Foreskin fibroblast (primary cell): ENCODE measurements at places on chromosomes 2 and 18.

GRCh38 chr2:120460511-120460910 lies 114.6 kb downstream of the INHBB start:
- DNase-seq, result no peak

- DNase-seq, result no peak
Observed at GRCh38 chr2:60413814-60414168, 139.7 kb downstream of the BCL11A start.

- no peak for DNase-seq
Observed at GRCh38 chr2:205058409-205058808, 513.1 kb downstream of the PARD3B start.

DNA sequence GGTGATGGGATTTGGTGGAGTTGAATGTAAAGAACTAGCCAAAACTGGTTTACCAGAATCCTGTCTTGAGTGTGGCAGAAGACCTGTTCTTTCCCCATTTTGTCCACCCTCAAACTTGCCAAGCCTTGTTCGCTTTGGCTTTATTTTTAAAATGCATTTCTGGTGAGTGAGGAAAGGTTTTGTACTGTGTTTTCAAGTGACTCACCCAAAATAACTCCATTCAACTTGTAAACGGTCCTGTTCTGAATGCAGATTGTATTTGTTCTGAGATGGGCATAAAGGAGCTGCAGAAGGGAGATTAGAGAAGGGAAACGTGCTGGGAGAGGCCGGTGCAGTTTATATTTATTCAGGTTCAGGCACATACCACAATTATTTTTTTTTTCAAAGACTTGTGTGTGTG lies 5.3 kb upstream of the ITPRID2 start:
- DNase-seq, result no peak

- no peak for DNase-seq
Observed at GRCh38 chr2:134167015-134167414, 86.9 kb upstream of the MGAT5 start.

GRCh38 chr2:145221516-145221915 lies 701.6 kb upstream of the ZEB2 start:
- no peak for DNase-seq

GRCh38 chr18:61203151-61203550 lies 130.1 kb upstream of the CDH20 start:
- peak; percentile 15 for DNase-seq

GRCh38 chr2:240362216-240362755 lies 73.2 kb upstream of the GPC1 start:
- DNase-seq, result no peak

GRCh38 chr2:199693861-199694260 lies 157.1 kb downstream of the FTCDNL1 start:
- no peak for DNase-seq

GRCh38 chr2:190910341-190911136 lies 29.9 kb downstream of the GLS start:
- DNase-seq, result no peak

DNA sequence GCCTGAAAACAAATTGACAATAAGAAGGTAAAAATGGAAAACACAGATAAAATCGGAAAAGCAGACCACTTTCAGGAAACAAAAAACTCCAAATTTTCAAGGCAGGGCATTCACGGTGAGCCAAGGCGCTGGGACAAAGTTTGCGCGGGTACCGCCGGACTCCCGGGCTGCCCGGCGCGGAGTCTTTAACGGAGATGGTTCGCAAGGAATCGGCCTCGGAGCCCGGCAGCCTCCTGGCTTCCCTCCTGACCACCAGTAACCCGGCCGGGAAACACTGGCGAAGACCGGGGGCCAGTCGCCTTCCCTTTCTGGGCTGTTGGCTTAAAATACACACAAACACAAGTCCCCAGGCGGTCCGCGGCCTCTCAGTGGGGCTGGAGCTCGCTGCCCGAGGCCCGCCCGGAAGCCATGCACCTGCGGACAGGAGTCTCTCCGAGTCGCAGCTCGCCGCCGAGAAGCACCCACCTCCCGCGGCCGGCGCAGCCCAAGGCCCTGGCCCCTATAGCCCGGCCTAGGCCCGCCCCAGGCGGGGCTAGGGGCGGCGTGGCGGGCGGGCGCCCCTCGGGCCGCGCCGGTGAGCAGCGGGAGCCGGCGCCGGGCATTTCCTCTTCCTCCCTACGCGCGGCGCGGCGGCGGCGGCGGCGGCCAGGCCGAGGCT lies 622 bp upstream of the KCMF1 start:
- peak; percentile 69 for DNase-seq

DNA sequence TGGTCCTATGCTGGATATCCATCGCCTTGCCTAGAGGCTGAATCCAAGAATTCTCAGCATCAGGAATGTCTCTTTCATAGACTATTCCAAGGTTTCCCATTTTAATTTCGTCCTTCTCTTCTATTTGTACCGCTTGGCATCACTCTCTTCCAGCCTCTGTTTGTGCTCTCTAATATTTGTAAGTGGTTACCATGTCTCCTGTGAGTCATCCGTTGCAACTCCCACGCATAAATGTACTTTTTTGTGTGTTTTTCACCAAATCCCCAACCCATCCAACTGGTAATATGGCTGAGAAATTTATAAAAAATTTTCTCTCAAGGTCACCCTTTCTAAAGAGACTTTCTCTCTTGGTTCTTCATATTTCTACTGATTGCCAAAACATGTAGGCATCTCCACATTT lies 21.8 kb downstream of the COLEC12 start:
- DNase-seq, result peak; percentile 46

- no peak for DNase-seq
Observed at GRCh38 chr2:86625096-86625495, 1.4 kb upstream of the RNF103 start.

GRCh38 chr2:43230351-43230885 lies 4.0 kb upstream of the ZFP36L2 start:
- DNase-seq, result no peak

GRCh38 chr2:143451642-143452281 lies 322.5 kb downstream of the ARHGAP15 start:
- no peak for DNase-seq

GRCh38 chr2:48713647-48714046 lies 41.9 kb downstream of the LHCGR start:
- DNase-seq, result no peak

- no peak for DNase-seq
Observed at GRCh38 chr2:112706170-112706664, 14.6 kb upstream of the NT5DC4 start.

DNA sequence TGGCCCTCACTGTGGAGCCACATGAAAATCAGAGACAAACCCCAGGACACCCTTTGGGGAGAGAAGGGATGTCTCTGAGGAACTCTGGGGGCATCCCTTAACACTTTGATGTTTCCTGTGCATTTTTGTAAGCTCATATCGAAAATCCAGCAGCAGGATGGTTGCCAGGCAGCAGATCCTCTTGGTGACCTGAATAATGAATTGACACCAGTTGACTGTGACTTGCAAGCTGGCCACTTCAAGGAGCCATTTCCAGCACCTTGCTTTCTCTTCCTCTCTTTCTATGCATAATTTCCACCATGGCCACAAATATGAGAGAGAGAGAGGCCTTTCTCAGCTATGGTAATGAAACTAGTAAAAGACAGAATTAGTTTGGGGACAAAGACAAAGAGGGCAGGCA lies 91.7 kb downstream of the NRP2 start:
- DNase-seq, result no peak

DNA sequence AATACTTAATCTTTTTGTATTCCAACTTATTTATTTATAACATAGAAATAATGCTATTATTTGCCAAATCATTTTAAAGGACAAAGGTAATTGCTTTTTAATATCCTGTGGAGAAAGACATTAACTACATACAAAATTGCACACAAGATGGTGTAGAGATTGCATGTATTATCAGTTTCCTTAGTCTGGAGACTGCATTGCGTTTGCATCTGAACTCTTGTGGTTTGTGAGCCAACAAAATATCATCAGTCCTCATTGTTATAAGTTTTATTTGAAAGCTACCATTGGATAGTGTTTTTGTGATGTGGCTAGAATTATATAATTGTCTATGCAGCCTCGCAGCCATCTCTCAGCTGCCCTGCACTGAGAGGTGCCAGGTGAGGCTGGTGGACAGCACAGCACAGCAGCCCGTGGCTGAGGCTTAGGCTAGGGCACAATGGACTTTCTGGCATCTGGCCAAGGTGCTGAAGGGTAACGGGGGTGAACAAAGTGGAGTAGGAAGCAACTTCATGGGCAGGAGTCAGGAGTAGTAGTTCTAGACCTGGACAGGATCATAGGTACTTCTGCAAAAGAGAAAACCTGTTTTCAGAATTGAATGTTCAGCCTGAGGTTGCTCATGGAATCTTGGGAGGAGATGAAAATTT lies 15.1 kb downstream of the RASGRP3 start:
- DNase-seq, result no peak

DNA sequence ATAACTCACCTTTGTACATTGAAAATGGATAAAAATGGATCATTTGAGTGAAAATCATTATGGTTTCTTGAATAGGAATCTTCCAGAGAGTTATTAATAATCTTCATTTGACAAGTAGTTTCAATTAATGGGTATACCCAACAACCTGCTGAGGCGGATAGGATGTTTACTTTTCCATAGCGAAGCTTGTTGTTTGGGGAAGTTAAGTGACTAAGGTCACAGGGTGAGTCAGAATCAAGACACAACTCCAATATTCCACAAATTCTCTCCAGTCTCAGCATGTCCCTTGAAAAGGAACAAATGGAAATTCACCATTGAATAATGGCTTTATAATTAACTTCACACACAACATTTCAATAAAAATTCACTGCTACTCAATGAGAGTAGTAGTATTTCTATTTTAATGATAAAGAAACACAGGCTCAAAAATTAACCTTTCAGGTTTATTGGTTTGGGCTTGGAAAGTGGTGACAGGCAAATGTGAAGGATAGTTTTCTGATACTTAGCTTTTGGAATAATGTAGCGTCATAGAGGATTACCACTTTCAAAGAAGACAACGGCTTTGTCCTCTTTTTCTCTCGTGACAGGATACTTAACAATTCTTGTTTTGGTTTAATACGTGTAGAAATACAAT lies 211.3 kb downstream of the GPD2 start:
- DNase-seq, result no peak
